Activated T-cell treated with anti-CD3 and anti-CD28 coated beads for 4 hours (primary cell): ENCODE measurements at places on chromosomes 11 and 22.

- DNase-seq: no peak
Observed at GRCh38 chr22:50165436-50166123, 5.0 kb upstream of the PANX2 start.

DNA sequence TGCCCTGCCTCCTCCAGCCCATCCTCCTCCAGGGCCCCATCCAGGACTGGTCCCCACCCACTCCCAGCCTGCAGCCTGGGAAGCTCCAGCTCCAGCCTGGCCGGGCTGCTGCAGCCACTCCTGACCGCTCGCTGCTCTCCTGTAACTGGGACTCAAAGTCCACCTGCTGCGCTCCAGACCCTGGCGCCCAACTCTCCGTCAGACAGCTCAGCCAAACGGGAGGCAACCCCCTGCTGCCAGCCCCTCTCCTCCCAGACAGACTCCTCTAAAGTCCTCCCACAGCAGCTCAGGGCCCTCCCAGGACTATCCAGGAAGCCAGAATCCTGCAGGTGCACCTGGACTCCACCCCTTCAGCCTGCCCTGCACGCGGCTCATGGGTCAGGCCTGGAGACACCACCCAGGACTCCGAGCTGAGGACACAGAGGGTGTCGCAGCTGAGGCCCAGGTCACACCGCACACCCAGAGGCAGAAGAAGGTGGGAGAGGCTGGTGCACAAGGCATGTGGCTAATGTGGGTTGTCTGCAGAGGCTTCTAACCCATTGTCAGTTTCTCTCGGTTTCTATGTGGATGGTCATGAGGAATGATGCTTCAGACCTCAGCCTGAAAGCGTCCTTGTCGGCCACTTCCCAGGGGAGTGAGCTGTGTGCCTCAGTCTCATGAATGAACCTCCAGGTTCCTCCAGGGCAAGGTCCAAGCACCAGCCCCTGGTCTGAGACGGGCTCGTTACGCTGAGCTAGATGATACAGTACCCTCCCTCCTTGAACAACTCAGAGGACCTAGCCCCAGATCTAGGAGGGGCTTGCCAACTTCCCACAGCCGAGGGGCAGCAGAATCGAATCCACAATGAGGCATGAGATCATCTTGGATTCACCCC is 1514.8 kb downstream of the TBC1D22A start:
- DNase-seq: no peak

- no peak for DNase-seq
Observed at GRCh38 chr22:40624770-40625169, 11.7 kb downstream of the MRTFA start.

DNA sequence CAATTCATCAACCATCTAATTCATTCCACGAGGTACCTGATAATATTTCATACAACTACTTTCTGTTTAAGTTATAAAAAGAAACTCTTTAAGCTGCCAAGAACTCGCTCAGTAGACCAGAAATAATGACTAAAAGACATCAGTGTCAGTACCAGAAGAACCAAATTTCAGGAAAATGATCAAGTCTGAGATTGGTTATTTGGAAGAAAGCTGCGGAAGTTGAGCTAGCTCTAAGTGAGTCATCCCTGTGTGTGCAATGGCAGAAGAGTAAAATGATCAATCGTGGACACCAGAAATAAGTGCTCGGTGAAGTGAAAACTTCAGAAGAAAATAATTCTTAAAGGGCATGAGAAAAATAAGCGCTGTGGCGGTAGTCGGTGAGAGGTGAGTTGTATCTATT is 933.2 kb upstream of the CHORDC1 start:
- DNase-seq: no peak

DNA sequence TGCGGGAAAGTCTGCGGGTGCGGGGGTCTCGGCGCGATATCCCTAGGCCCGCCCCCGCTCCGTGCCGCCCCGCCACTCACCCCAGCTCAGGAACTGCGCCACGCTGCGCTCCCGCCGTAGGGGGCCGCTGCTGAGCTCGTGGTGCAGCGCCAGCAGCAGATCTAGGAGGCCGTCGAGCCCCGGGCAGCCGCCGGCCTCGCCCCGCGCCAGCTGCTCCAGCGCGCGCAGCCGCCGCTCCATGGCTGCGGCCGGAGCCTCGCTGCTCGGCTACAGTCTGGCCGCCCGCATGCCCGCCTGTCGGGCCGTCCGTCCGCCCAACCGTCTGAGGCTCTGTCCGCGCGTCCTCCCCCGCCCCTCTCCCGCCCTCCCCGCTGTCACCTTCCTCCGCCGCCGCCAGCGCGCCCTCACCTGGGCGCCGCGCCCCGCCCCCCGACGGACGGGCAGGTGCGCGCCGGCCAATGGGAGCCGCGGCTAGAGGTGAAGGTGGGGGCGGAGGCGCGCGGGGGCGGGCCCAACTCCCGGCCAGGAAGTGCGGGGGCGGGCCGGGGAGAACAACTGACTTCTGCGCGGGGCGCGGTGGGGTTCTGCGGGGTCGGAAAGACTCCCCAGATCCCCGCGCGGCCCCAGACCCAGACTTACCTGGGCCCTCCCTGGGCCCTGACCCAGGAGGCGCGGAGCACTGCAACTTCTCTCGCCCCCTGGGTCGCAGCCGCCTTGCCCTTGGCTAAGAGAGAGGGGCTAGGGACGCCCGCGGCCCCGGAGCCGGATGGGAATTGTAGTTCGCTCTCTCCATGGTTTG is at the start of gene CDC42BPG:
Gene CDC42BPG (minus strand): TSS at position 324 of the 799 bp plus-strand sequence. CDS start 84 bp downstream, at position 240.
- no peak for DNase-seq

GRCh38 chr11:67576735-67577475 is 6.7 kb upstream of the GSTP1 start:
- DNase-seq: no peak

DNA sequence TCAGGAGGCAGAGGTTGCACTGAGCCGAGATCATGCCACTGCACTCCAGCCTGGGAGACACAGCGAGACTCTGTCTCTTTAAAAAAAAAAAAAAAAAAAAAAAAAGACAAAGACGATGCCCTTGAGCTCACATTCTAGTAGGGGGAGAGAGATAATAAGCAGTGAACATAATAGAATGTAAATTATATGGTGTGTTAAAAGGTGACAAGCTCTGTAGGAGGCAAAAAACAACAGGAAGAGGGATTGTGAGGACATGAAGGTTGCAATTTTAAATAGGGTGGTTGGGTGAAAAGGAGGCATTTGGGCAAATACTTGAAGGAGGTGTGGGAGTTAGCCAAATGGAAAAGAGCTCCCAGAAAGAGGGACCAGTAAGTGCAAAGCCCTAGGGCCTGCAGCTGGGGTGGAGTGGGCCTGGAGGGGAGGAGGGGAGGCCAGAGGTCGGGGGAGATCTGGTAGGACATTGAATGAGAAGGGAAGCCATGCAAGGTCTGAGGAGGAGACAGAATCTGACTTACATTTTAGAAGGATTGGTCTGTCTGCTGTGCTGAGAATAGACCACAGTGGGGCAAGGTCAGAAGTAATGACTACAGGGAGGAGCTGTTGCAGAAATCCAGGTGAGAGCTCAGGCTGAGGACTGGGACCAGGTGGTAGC is 26.6 kb downstream of the P2RY2 start:
- no peak for DNase-seq

- peak; percentile 55 for DNase-seq
Observed at GRCh38 chr11:118343981-118344515, at the start of gene CD3G. TSS of gene CD3G (plus strand) at chr11:118344344. CDS start at chr11:118344424, 80 bp downstream.

DNA sequence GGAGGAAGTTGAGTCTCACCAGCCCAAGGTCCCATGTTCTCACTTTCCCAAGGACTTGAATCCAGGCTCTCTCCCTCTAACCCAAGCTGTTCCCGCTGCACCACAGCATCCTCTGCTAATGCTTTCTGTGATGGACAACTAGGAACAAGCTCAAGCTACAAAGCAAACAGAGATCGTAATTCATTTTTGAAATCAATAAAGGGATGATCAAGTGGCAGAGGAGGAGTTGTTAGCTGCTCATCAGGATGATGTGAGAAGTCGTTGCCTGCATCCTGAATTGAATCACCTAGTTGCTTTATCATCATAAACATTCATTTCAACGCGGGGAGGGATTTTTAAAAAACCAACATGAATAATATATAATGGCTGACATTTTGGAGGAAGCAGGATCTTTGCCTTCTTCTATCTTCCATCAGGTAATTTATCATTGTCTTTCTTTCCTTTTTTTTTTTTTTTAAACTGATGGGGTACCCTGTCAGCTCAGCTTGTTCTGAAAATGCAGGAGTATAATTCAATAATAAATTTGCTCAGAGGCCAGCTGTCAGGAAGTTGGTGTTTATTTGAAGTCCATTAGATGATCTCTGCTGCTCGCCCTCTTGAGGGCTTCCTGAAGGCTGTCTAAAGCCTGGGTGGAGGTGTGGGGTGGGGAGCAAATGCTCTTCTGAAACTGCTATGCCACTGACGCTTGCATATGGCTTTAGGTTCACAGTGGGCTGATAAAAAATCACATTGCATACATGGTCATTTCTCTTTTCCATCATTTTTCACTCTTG is 174.4 kb upstream of the NARS2 start:
- no peak for DNase-seq

DNA sequence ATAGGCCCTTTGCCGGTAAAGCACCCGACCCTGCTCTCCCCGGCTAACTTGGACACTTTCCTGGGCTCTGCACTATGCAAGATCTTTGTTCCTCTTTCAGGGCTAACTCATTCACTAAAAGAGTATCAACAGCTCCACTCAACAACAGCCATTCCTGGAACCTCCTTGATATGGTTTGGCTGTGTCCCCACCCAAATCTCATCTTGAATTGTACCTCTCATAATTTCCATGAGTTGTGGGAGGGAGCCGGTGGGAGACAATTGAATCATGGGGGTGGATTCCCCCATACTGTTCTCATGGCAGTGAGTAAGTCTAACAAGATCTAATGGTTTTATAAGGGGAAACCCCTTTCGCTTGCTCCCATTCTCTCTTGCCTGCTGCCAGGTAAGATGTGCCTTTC is 330.0 kb downstream of the TENM4 start:
- DNase-seq: no peak

GRCh38 chr22:41907436-41908401 is 7.2 kb downstream of the SHISA8 start:
- no peak for DNase-seq

GRCh38 chr22:48715511-48715910 is 1112.2 kb downstream of the BRD1 start:
- DNase-seq: no peak

GRCh38 chr11:124543145-124543544 is 309 bp downstream of the OR8B12 start:
- DNase-seq: no peak

DNA sequence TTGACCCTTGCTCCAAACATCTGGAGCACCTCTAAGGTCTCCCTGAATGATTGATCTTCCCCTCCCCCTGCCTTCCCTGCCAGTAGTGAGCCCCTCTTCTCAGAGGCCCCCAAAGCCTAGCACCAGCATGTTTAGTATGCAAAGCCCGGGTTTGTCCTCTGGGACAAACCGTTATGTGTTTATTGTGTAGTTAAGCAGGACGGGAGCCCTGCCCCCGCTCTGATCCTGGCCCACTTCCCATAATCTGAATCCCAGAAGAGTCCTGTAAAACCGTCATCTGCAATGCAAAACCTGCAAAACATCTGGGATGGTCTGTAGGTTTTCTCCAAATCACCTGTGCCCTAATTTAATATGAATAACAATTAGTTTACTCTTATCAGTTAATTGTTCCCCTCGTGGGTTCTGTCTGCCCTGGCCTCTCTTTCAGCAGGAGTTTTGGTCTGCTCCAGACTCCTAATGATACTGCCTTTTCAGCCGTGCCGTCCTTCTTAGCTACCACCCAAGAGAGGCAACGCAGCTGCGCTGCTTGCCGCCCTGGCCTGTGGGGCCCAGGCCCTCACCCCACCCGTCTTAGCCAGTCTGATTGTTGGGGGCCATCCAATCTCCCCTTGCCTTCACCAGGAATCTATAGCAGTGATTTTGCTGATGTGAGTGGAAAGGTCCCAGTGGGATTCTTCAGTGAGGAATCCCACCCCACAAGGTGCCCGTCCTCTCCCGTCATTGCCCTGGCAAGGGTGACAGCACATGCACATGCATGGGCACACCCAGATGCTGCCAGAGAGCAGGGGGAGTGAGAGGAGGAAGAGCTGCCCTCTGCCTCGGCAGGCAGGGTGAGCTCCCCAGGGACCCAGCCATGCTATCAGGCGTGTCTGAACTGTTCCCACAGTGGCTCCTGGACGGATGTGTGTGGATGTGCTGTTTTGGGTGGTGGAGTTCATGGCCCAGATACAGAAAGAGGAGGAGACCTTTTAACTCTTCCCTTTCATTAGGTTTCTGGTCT is 3.0 kb upstream of the B3GAT1 start:
- DNase-seq: no peak

GRCh38 chr11:74135127-74135840 is 35.5 kb downstream of the C2CD3 start:
- no peak for DNase-seq

GRCh38 chr22:37079668-37080171 is 28.2 kb downstream of the KCTD17 start:
- DNase-seq: peak; percentile 71

GRCh38 chr11:47991894-47992293 is 11.5 kb downstream of the PTPRJ start:
- DNase-seq: no peak

DNA sequence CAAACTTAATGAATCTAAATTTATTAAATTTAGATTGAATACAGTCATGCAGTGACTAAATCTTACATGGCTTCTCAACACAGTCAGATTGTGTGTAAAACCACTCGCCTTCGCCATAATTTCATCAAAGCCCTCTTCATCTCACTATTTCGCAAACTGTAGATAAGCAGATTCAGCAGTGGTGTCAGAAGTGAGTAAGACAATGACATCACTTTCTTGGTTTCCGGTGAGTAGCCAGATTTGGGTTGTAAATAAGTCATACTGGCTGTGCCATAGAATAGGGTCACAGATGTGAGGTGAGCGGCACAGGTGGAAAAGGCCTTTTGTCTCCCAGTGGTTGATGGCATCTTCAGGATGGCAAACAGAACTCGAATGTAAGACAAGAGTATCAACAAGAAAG is 3.4 kb downstream of the OR10A6 start:
- no peak for DNase-seq

DNA sequence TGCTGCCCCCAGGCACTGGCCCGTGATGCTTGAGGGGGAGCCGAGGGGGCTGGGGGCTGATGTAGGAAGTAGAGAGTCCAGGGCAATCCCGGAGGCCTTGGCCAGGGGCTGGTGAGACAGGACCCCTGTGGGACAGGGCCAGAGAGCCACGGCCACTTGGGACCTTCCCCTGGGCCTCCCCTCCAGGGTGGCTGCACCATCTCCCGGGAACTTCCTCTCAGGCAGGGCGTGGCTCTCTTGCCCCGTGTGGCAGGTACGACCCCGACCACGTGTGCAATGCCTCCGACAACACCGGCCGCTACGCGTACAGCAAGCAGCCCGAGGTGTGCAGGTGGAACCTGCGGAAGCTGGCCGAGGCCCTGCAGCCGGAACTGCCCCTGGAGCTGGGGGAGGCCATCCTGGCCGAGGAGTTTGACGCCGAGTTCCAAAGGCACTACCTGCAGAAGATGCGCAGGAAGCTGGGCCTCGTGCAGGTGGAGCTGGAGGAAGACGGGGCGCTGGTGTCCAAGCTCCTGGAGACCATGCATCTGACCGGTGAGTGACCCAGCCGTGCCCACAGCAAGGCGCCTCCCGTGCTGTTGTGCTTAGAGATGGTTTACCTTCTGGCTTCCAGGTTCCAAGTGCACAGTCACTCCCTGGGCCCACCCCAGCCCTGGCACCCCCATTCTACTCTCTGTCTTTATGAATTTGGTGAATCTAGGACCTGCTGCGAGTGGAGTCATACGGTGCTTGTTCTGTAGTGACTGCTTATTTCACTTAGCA is 9.7 kb downstream of the SELENOO start:
- no peak for DNase-seq
